ENCODE measurements at places on chromosomes 2 and 18. TPM values are rescaled to one million over a fixed set of nuclear protein-coding genes. Genes with fewer than 3 reads are reported as not detected.

The HRH4 gene
- 0.02 TPM for polyA plus RNA-seq

The ADRA2B gene
- 2.6 TPM for polyA plus RNA-seq

The CCDC102B gene
- polyA plus RNA-seq: 12.3 TPM

The SULT1C4 gene
- 5.2 TPM for polyA plus RNA-seq

All from adipose tissue (tissue), 3 donors.